ENCODE measurements at places on chromosomes 4 and X.

- no peak for DNase-seq
Observed at GRCh38 chr4:181173046-181173445, 1070.2 kb upstream of the TENM3 start.

GRCh38 chrX:17860811-17861488, at the start of gene RAI2:
Gene RAI2 (minus strand): TSS chrX:17861298. CDS start chrX:17802010, 59,288 bp downstream.
- peak; percentile 34 for DNase-seq

DNA sequence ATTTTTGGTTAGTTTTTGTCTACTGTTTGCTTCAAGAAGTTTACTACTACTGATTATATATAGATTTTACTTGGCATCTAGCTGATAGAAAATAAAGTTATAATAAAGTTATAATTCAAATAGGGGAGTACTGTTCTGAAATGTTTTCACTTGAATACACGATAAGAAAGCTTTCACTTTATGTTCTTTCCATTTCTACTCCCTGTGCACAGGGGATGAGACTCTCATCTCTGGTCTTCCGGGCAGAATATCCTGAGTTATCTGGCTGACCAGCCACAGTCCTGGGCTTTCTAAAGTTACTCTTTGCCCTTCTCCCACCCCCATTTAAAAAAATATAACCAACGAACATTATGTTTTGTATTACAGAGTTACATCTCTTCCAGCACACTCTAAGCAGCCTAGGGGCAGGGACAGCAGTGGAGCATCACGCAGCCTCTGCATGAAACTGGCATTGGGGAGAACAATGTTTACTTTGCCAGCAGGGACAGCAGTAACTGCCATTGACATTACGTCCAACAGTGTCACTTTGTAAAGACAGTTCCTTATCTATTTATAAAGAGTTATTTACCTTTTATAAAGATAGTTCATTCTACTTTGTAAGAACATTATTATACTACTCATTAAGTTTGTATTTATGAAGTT, 64.3 kb downstream of the METTL14 start:
- DNase-seq, result no peak

- DNase-seq, result no peak
Observed at GRCh38 chrX:108946531-108946930, 210.2 kb upstream of the IRS4 start.
